ENCODE measurements at places on chromosomes 2 and 18.

DNA sequence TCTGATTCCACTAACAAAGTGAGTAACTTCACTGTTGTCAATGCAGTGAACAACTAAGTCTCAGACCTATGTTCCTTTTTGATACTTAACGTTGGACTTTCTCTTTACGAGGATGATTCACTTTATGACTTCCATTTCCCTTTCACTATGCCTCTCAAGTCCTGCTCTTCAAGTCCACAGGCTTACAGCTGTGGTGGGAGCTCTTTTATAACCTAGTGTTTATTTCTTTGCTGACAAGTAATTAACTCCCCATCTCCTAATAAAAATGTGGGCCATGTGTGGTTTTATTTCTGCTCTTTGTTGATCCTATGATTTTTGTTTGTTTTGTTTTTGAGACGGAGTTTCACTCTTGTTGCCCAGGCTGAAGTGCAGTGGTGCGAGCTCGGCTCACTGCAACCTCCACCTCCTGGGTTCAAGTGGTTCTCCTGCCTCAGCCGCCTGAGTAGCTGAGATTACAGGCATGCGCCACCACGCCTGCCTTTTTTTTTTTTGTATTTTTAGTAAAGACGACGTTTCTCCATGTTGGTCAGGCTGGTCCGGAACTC lies 142.1 kb downstream of the USP34 start:
- H3K4me1 ChIP-seq = no peaks in the 10 kb centered on the region
- H3K27me3 ChIP-seq = no peaks in the 10 kb centered on the region
- no peak for DNase-seq
- H3K4me3 ChIP-seq = no peak overlapping the region
- H3K36me3 ChIP-seq = peaks cover 8% of the 10 kb centered on the region
- no peak overlapping the region for H3K27ac ChIP-seq

GRCh38 chr2:189870381-189871085 lies 86.3 kb downstream of the PMS1 start:
- no peaks in the 10 kb centered on the region for H3K27me3 ChIP-seq
- no peak overlapping the region for H3K27ac ChIP-seq
- no peak overlapping the region for H3K4me3 ChIP-seq
- DNase-seq = peak; percentile 76
- no peaks in the 10 kb centered on the region for H3K4me1 ChIP-seq

GRCh38 chr2:232351686-232352510 lies 26.7 kb upstream of the ALPP start:
- no peaks in the 10 kb centered on the region for H3K36me3 ChIP-seq
- peaks cover 65% of the 10 kb centered on the region for H3K27me3 ChIP-seq
- no peak overlapping the region for H3K27ac ChIP-seq
- no peak for DNase-seq

- H3K27me3 ChIP-seq = no peaks in the 10 kb centered on the region
- H3K4me3 ChIP-seq = no peak overlapping the region
- DNase-seq = no peak
Measured at GRCh38 chr18:62808123-62808522, 92.8 kb downstream of the PHLPP1 start.

DNA sequence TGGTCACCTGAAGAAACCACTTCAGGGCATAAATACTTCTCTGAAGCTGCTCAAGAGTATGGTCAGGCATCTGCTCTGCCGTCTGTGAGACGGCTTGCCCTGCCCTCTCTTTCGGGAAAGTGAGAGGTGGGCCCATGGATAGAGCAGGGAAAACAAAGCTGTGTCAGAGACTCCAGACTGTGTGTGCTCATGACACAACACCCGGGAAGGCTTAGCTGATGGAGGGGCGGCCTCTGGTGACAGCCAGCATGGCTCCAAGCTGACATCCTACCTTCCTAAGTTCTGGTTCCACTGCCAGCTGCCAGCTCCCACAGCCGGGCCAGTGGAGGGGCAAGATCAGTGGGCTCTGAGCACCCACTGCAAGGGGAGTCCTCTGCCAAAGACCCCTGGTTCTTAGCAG lies 215.3 kb downstream of the ANKRD30B start:
- H3K4me3 ChIP-seq = no peak overlapping the region
- no peak overlapping the region for H3K27ac ChIP-seq
- H3K4me1 ChIP-seq = no peaks in the 10 kb centered on the region
- no peaks in the 10 kb centered on the region for H3K27me3 ChIP-seq

DNA sequence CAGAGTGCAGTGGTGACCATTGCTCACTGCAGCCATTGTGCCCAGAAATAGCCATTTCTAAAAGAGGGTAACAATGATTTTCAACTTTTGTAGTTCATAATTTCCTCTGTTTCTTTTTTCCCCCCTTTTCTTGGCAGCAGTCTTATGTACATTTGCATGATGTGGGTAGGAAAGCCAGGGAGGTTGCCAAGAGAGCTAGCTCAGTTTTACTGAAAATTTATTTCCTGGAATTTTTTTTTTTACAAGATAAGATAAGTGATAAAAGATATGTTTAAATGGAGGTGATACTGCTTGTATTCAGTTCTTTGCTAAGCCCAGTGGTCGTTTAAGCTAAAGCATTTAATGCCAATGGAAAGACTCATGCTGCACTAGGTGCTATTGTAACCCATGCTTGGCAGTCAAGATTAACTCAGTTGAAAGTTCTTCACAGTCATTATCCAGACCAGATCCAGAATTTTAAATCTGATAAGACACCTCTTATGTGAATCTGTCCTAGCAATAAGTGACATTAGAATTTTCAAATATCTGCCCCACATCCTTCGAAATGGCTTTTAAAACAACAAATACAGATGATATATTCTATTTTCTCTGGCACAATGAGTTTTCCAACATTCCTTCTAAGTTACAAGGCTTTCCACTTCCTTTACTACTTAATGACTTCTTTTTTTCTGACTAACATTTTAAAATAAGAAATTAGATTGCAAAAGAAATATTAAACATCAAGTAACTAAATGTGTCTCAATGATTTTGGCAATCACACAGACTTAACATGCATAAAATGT lies 4.4 kb upstream of the ATP8B1 start:
- DNase-seq = peak; percentile 56
- H3K4me3 ChIP-seq = no peak overlapping the region
- H3K4me1 ChIP-seq = peaks cover 8% of the 10 kb centered on the region
- H3K36me3 ChIP-seq = no peaks in the 10 kb centered on the region
- H3K27me3 ChIP-seq = peaks cover 20% of the 10 kb centered on the region

GRCh38 chr18:5543773-5544389 lies at the start of gene EPB41L3:
Gene EPB41L3 (minus strand): TSS chr18:5543997. CDS start chr18:5489183, 54,814 bp downstream.
- H3K27me3 ChIP-seq = peaks cover 2% of the 10 kb centered on the region
- no peaks in the 10 kb centered on the region for H3K4me1 ChIP-seq
- no peaks in the 10 kb centered on the region for H3K36me3 ChIP-seq

- no peaks in the 10 kb centered on the region for H3K4me1 ChIP-seq
- no peaks in the 10 kb centered on the region for H3K36me3 ChIP-seq
- H3K4me3 ChIP-seq = no peak overlapping the region
- H3K27ac ChIP-seq = no peak overlapping the region
- DNase-seq = no peak
Measured at GRCh38 chr2:119455066-119455718, 23.5 kb downstream of the TMEM37 start.

GRCh38 chr2:1226766-1227165 lies 186.5 kb upstream of the TPO start:
- no peak for DNase-seq
- H3K36me3 ChIP-seq = no peaks in the 10 kb centered on the region
- peaks cover 2% of the 10 kb centered on the region for H3K27me3 ChIP-seq
- H3K4me3 ChIP-seq = no peak overlapping the region
- no peak overlapping the region for H3K27ac ChIP-seq

DNA sequence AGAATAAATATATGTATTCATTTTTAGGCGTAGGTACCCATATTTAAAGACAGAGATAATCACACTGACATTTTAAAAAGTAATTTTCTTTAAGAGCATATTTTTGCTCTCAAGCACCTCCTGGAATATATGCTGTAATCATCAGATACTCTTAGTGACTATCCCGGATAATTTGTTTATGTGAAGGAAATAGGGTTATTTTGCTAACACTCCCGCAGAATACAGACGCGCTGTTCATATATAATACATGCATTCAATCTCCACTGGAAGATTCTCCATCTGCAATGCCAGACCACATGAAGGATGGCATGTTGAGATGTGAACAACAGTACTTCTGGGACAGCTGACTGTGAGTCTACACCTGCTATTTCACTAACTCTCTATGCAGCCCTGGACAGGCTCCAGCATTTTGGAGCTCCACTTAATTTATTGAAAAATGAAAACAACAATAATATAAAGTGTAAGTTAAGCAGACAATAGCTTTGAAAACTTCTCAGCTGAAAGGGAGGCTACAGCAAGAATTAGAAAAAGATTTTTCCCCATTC lies 430.6 kb downstream of the TMX3 start:
- no peak overlapping the region for H3K27ac ChIP-seq
- H3K27me3 ChIP-seq = no peaks in the 10 kb centered on the region
- no peaks in the 10 kb centered on the region for H3K4me1 ChIP-seq
- no peaks in the 10 kb centered on the region for H3K36me3 ChIP-seq
- peak; percentile 47 for DNase-seq
- H3K4me3 ChIP-seq = no peak overlapping the region

DNA sequence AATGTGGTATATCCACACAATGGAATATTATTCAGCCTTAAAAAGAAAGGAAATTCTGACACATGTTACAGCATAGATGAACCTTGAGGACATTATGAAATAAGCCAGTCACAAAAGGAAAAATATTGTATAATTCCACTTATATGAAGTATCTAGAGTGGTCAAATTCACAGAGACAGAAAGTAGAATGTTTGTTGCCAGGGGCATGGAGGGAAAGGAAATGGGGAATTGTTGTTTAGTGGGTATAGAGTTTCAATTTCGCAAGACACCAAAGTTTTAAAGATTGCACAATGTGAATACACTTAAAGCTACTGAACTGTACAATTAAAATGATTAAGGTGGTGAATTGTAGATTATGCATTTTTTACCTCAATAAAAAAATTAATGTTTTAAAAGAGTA lies 92.9 kb downstream of the TXNL1 start:
- H3K27ac ChIP-seq = no peak overlapping the region
- no peaks in the 10 kb centered on the region for H3K27me3 ChIP-seq
- H3K36me3 ChIP-seq = no peaks in the 10 kb centered on the region
- no peak for DNase-seq
- H3K4me1 ChIP-seq = no peaks in the 10 kb centered on the region
- no peak overlapping the region for H3K4me3 ChIP-seq

DNA sequence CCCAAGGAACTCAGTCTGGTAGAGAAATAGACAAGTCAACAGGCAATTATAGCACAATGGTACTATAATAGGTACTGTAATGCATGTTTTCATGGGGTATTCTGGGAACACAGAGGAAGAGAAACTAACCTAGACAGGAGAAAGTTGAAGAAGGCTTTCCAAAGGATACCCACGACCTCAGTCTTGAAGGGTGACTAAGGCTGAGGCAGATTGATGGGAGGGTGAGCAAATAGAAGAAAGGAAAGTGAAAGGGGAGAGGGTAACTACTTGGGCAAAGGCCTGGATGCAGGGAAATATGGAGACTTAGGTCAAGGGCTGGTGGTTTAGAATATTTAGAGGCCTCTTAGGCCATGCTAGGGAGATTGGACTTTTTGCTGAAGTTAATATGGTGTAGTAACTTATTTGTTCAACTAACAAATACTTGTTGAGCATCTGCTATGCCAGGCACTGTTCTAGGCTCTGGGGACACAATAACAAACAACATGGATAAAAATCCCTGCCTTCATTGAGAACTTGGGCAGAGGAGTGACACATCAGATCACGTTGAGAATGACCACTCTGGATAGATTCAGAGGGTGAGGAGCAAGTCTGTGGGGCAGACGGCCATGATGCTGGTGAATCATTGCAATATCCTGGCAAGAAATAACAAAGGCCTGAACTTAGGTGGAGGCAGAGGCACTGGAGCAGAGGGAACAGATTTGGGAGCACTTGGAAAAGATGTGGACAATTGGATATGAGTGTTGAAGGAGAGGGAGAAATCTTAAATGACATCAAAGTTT lies 56.4 kb downstream of the PLB1 start:
- no peaks in the 10 kb centered on the region for H3K27me3 ChIP-seq
- H3K27ac ChIP-seq = no peak overlapping the region
- no peaks in the 10 kb centered on the region for H3K36me3 ChIP-seq
- H3K4me1 ChIP-seq = no peaks in the 10 kb centered on the region

DNA sequence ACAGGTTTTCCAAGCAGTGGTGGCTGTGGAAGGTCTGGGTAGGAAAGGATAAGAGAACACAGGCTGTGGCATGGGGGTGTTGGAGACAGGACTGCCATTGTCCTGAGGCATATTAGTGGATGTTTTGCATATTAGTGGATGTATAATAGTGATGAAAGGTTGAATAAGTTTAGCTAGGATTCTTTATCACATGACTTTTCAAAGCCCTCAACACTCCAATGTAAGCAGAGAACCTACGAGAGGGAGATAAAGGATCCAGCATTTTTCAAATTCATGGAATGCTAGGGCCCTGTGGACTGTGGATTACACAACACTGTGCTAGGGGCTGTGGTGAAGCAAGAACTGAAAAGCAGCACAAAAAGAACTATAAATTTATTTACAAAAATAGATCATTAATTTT lies 63.2 kb downstream of the POLE4 start:
- DNase-seq = no peak
- no peaks in the 10 kb centered on the region for H3K27me3 ChIP-seq
- no peaks in the 10 kb centered on the region for H3K36me3 ChIP-seq
- no peak overlapping the region for H3K4me3 ChIP-seq
- no peak overlapping the region for H3K27ac ChIP-seq

DNA sequence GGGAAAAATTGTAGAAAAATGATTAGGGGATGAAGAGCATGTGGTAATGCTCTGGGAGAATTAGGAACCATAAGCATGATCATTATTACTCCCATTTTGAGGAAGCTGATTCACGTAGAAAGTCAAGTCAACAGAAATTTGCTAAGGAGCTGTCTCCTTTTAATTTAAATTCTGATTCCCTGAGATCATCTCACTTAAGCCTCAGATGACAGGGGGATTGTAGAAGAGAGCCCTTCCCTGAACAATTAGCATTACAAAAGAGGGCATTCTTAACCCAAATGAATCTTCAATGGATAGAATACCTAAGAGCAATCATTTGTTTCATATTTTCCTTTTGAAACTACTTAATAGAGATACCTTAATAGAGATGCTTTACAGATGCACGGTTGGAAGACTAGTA lies 267.9 kb downstream of the NYAP2 start:
- DNase-seq = no peak
- H3K27ac ChIP-seq = no peak overlapping the region
- H3K4me1 ChIP-seq = no peaks in the 10 kb centered on the region
- no peaks in the 10 kb centered on the region for H3K27me3 ChIP-seq
- no peaks in the 10 kb centered on the region for H3K36me3 ChIP-seq

GRCh38 chr2:230225486-230225885 lies at the start of gene SP140:
Gene SP140 (plus strand): TSS chr2:230225736. CDS start chr2:230225845, 109 bp downstream.
- H3K36me3 ChIP-seq = no peaks in the 10 kb centered on the region
- H3K27ac ChIP-seq = peak within 1 kb of the TSS; percentile 0
- no peaks in the 10 kb centered on the region for H3K27me3 ChIP-seq
- DNase-seq = peak; percentile 34
- peaks cover 2% of the 10 kb centered on the region for H3K4me1 ChIP-seq

GRCh38 chr18:45161850-45162249 lies 453.4 kb upstream of the SLC14A2 start:
- no peaks in the 10 kb centered on the region for H3K27me3 ChIP-seq
- no peak overlapping the region for H3K4me3 ChIP-seq
- DNase-seq = no peak
- no peak overlapping the region for H3K27ac ChIP-seq
- no peaks in the 10 kb centered on the region for H3K36me3 ChIP-seq

Measured in muscle of leg (tissue), 16 donors.